ENCODE measurements at places on chromosomes 13 and 19.

DNA sequence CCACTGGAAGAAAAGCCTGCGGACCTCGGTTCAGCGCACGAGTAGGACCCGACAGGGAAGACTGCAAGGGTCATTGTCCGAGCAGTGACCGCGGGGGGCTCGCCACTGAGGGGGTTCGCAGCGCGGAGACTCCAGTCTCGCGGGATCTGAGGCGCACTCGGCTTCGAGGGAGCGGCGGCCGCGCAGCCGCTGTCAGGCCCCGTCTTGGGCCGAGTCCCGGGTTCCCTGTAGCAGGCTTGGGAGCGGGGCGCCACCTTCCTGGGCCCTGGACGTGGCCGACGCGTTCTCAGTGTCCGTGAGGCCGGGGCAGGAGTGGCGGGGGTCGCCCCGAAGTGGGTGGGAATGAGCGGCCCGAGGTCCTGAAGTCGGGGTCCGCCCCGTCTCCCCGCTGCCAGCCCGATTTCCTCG lies 474 bp upstream of the FAM174C start:
- DNase-seq = no peak

DNA sequence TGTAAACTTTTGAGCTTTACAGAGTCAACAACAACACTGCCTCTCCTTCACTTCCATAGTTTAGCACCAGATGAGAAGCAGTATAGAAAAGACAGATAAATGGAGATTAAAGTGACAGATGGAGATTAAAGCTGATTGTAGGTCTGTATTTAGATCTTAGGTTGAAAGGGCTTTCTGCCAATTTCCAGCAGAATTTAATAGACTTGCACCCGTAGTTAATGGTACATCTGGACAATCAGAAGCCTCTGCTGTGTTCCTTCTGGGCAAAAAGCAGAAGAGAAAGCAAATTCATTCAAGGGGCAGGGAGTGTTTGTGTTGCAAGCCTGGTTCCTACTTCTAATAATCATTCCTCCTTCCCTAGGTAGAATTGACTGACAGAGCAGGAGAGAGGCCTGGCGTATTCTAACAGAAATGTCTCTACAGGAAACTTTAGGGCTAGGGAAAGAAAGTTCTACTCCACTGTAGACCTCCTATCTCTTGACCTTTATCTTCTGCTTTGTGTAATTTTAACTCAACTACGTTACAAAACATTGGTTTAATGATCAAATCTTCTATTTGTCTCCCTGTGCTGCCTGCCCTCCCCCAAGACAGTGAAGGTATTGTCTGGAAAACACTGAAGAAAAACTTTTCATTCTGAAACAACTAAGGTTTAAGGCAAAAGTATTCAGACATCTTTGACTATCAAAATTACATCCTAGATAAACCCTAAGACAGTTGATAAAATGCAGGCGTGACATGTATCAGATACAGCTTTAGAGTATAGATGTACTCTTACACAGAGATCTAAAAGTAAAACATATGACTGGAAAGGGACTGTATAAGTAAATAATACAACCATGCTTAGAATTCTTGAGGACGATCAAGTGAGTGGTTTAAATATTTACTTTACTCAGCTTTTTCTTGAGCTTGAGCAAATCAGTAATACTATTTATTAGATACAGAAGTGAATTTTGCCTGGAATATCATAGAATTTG lies 44.4 kb downstream of the GPC6 start:
- DNase-seq = no peak

DNA sequence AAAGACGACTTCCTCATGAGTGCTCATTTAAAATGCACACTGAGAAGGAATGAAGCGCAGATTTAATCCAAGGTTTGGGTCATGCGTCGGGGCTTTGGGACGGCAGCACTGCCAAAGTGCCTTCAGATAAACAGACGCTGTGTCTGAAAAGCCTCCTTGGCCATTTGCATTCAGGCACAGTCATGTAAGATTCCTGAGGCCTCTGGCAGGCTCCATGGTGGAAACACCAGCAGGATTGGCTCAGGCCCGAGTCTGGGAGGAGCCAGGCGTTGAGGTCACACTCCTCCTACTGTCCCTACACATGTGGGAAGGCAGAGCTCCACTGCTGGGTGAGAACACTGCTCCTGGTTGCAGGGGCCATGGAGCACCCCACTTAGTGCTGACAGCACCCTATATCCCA lies 113.3 kb upstream of the KL start:
- DNase-seq = no peak

- no peak for DNase-seq
Observed at GRCh38 chr19:10620786-10621185, 4.6 kb upstream of the SLC44A2 start.

DNA sequence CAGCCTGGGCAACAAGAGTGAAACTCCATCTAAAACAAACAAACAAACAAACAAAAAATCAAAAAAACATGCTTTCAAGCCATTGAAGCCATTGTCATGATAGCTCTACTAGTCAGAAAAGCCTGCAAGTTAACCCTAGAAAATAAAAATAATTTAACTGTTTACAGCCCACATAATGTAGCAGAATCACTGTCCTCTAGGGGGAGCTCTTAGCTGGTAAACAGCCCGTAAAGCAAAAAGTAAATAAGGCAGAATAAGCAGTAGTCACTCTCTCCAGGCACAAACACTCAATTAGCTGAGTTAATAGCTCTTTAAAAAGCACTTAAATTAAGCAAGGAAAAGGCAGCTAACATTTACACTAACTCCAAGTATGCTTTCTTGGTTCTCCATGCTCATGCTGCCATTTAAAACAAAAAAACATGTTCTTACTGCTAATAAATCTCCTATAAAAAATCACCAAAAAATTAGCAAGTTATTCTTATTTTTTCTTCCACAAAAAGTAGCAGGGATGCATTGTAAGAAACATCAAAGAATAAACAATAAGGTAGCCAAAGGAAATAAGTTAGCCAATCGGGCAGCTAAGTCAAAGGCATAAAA lies 11.3 kb downstream of the LILRB4 start:
- no peak for DNase-seq

DNA sequence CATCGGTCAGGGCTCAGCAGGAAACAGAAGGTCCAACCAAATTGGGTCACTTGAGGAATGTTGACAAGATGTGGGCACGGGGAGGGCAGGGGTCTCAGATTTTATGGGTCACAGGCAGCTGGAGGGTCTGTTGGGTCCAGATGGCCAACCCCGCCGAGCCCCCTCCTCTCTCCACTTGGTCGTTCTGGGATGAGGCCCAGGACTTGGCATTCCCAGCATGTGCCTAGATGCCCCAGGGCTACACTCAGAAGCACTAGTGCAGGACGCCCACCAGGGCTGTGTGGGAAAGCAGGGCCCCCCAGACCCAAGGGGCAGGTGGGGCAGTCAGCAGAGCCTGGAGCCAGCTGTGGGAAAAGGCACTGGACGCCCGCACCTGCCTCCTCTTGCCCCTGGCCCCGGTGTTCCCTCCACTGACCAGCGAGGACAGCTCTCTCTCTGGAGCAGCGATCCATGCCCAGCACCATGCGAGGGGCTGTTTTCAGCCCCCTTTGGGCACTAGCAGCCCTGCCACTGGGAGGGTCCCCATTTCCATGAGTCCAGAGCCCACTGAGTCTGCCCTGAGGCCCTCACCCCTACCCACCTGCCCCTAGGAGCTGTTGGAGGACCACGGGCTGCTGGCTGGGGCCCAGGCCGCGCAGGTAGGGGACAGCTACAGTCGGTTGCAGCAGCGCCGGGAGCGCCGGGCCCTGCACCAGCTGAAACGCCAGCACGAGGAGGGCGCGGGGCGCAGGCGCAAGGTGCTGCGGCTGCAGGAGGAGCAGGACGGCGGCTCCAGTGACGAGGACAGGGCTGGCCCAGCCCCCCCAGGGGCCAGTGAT lies 26.0 kb downstream of the DHX34 start:
- no peak for DNase-seq

DNA sequence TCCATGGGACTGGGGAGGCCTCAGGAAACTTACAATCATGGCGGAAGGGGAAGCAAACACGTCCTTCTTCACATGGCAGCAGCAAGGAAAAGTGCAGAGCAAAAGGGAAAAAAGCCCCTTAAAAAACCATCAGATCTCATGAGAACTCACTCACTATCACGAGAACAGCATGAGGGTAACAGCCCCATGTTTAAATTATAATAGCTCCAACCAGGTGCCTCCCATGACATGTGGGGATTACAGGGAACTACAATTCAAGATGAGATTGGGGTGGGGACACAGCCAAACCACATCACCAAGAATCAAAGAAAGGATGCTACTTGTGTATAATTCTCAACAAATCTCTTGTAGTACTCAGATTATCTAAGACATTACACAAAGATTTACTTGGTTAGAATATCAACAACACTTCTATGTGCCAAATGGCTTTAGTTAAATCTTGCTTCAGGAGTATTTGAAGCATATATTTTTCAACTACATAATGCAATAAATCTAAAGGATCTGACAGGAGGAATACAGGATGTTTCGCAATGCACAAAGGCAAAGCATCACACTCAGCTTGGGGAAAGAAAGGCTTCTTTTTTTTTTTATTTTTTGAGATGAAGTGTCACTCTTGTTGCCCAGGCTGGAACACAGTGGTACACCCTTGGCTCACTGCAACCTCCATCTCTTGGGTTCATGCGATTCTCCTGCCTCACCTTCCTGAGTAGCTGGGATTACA lies 180.0 kb downstream of the LHFPL6 start:
- no peak for DNase-seq

GRCh38 chr13:40164133-40164532 lies 502.3 kb downstream of the FOXO1 start:
- no peak for DNase-seq

GRCh38 chr13:64090311-64090710 lies 2674.7 kb upstream of the PCDH20 start:
- DNase-seq = no peak

GRCh38 chr13:35856084-35856483 lies 275.1 kb downstream of the DCLK1 start:
- DNase-seq = no peak

- DNase-seq = no peak
Observed at GRCh38 chr13:46728777-46729176, 68.2 kb downstream of the ESD start.

DNA sequence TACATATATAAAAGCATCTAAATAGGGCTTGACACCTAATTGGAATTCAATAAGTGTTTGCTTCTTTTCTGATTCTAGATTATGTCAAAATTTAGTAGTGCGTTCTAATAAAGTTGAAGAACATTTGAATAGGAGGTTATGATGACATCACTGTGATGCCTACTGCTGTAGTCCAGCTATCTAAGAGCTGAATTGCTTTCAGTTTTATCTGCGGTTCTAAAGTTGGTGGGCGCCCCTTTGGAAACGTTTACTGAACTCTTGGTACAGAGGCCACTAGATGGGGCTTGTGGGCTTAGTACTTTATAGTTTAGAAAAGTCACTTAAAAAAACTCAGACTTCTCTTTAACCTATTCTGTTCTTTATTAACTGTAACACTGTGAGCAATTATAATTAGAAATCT lies 776.9 kb downstream of the GPC5 start:
- no peak for DNase-seq

DNA sequence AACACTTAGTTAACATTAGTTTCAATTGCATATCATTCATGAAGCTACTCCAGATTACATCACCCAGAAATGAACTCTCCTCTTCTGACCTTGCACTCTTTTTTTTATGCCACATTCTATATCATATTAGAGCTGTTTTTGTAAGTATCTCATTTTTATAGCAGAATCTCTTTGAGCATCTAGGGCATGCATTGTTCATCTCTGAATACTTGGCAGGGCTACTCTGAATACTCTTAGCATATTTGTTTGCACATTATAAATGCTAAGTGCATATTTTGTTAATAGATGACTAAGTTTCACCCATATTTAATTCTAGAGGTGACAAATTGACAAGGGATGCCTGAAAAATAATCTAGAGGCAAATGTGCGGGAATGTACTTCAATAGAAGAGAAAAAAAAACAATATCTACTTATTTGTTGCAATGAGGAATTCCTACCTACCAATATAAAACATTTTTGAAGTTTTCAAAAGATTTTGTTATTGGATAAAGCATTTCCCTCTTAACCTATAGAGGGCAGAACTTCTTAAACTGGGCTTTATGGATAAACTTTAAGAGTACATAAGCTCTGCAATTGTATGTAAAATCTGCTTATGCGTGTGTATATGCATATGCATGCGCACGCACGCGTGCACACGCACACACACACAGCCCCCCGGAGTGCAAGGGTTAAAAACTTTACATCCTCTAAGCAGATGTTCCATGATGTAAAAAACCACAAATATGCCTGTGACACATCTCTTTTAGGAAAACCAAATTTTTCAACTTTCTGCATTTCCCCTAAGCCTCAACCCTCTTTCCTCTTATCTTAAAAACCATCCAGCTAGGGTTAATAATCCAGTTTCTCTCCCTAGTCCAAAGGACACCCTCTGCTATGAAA lies 73.0 kb upstream of the OXGR1 start:
- DNase-seq = no peak

GRCh38 chr13:46633416-46633815 lies 80.4 kb downstream of the LRCH1 start:
- DNase-seq = no peak

DNA sequence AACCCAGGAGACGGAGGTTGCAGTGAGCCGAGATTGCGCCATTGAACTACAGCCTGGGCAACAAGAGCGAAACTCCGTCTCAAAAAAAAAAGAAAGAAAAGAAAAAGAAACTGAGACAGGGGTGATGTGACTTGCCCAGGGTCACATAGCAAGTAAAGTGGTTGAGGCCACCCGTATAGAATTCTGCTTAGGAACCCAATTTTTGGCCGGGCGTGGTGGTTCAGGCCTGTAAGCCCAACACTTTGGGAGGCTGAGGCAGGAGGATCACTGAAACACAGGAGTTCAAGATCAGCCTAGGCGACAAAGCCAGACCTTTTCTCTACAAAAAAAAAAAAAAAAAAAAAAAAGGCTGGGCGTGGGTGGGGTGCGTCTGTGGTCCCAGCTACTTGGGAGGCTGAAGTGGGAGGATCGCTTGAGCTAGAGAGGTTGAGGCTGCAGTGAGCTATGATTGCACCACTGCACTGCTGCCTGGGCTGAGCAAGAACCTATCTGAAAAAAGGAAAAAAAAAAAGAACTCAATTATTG lies 1.3 kb downstream of the SNRPA start:
- DNase-seq = no peak

DNA sequence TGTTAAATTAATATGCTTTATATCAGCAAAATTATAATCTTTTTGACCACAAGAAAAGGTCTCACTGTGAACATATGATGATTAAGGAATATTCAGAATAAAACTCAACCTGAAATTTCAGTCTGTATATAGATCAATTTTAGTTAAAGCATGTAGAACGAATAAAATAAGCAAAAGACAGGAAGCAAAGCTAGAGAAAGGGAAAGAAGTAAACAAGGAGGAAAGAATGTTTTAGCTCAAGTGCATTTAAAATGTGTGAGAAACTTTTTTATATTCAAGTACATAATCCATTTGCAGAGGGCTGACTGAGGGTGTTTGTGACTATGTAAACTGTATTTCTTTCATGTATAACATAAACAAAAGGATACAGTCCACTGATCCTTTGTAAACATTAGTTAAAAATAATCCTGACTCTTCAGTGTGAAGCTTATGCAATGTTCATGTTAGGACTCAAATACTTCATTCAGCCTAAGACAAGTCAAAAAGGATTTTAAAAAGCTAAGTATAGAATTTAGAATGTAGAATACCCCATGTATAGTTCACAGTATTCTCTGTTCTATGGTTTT lies 472.1 kb downstream of the DIAPH3 start:
- DNase-seq = no peak

- DNase-seq = no peak
Observed at GRCh38 chr19:10769533-10770491, 51.9 kb downstream of the DNM2 start.

- no peak for DNase-seq
Observed at GRCh38 chr19:3518255-3518654, 12.1 kb downstream of the FZR1 start.

- DNase-seq = no peak
Observed at GRCh38 chr13:112171570-112171965, 104.6 kb downstream of the SOX1 start.

GRCh38 chr13:39858794-39859193 lies 203.3 kb downstream of the COG6 start:
- DNase-seq = no peak

All from stimulated activated CD8-positive, alpha-beta memory T cell treated with anti-CD3 and anti-CD28 coated beads, Interleukin-2, amount 100 ng/mL, for 1 hour (primary cell).